Putamen (tissue), 1 donor: ENCODE measurements at places on chromosomes 4 and X.

DNA sequence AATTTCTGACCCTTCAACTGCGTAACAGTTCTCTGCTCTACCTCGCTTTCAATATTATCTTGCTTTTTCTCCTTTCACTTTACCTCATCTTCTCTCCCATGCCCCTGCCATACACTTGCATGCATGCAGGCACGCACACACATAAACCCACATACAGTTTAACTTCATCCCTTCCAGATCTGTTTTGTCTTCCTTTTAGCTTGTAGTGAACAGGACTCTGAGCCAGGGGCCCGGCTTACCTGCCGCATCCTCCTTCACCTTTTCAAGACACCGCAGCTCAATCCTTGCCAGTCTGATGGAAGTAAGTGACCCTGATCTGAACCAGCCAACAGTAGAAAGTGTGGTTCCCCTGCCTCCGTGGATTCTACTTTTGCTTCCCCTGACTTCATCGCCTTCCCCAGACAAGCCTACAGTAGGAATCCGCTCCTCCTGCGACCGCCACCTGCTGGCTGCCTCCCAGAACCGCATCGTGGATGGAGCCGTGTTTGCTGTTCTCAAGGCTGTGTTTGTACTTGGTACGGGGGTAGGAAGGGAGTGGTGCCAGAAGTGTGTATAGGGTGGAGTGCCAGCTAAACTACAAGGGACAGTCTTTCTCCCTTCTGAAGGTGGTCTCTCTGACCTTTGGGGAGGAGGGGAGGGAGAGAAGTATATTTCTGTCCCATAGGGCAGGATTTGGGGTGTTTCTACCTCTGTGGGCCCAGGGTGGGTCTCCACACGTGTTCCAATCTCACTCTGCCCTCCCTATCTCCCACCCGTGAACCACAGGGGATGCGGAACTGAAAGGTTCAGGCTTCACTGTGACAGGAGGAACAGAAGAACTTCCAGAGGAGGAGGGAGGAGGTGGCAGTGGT is 10.7 kb downstream of the MED12 start:
- DNase-seq = peak; percentile 49

GRCh38 chr4:174444390-174444789 is 77.9 kb downstream of the HPGD start:
- DNase-seq = no peak

DNA sequence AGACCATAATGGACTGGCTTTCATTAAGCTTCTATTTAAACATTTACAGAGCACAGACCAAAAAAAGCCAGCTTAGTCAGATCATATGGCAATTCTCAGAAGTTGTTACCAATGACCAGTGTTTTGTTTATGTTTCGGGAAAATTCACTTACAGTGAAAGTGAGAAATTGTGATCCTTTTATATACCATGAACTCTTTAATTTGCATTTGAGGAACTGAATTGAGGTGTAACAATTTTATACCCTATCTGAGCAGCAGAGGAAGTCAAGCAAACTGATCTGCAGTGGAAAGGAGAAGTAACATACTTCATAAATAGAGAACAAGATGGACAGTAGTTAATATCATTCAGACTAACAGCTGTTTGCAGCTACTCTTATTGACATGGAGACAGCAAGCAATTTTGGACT is 97.1 kb downstream of the TMA16 start:
- DNase-seq = no peak

GRCh38 chr4:108219998-108220397 is 51.3 kb upstream of the LEF1 start:
- DNase-seq = no peak

- no peak for DNase-seq
Observed at GRCh38 chr4:636628-637159, 11.3 kb downstream of the PDE6B start.

DNA sequence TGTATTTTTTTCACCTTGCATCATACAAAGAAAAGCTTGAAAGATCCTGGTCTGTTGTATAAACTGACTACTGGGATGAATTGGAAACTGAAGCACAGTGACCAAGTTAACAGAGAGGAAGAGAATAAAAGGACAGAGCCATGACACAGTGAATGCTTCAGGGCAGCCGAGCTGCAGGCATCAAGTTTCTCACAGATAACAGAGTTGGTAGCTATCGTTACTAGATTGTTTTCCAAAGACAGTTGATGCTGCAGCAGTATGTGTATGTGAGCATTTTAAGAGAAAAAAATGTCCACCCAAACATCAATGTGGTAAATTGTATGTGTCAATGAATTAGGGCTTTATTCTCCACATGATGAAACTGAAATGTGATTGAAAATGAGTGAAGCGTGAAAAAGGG is 1032.7 kb downstream of the ADGRL3 start:
- DNase-seq = no peak

- DNase-seq = no peak
Observed at GRCh38 chrX:69237236-69237635, 72.0 kb upstream of the PJA1 start.

- DNase-seq = no peak
Observed at GRCh38 chrX:104697294-104697693, 131.3 kb downstream of the IL1RAPL2 start.

DNA sequence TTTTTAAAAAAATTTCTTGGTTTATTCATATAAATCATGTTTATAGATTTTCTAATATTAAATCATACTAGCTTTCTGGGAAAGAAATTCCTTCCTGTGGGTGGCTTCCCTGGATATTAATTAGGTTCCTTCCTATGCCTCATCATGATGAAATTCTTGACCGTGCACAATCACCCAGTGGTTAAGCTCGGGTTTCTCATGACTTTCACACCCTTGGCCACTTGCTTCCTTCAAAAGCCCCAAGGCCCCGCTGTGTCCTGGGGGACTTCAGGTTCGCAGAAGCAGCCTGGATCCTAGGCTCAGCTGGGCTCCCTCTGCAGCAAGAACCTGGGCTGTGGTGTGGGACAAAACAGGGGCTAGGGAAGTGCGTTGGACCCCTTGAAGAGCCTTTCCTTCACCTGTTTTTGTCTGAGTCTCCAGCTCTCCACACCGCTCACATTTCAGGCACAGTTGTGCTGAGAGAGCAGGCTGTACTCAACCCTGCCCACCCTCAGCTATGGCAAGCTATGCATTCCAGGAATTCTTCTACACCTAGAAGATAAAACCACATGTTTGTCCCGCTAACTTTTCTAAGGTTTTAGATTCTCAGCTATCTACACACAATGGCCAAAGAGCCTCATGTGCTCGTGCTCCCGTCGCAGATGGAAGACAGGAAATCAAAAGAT is 48.9 kb upstream of the TMSB15B start:
- no peak for DNase-seq

DNA sequence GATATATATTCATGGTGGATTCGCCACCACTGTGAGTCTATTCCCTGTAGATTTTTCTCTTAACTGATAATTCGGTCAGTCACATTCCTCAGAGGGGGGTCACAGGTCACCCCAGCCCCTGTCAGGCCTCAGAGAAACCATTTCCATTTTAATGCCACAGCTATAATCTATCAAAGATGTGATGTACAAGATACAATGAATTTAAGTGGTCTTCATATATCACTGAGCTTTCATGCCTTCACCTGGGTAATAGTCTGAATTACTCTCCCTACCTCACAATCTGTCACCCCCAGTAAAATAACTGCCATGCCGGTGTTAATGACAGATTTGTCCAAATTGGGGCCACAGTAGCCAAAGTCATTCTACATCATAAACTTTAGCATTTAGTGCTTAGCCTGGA is 64.7 kb downstream of the NKX6-1 start:
- DNase-seq = no peak

- no peak for DNase-seq
Observed at GRCh38 chr4:82900066-82900410, 497 bp upstream of the THAP9 start.

- no peak for DNase-seq
Observed at GRCh38 chr4:151772274-151772673, 11.5 kb upstream of the GATB start.

DNA sequence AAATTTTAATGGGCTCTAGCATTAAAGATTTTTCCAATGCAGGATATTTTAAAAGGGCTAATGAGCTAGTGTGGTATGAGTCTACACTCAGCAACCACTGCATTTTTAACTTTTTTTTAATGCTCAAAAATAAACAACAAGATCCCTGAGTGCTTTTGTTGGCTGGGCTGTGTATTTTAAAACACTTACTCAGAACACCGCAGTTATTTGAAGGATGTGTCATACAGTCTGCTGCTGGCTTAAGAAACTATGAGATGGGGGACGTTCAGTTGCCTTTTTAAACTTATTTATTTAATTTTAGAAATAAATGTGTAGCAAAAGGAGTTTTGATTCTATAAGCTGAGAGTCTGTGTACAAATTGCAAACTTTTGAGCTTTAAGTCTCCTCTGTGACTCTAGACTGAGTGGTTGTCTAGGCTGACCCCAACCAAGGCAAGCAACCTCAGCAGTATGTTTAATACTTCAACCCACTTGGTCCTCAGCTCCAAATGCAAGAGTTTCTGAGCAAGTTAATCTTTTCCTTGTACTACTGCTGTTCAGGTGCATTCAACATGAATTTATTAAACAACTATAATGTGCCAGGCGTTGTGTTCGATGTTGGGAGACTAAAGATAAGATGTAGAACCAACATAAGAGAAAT is 278.6 kb upstream of the DIPK2B start:
- no peak for DNase-seq

GRCh38 chrX:111365770-111366325 is 46.1 kb downstream of the DCX start:
- DNase-seq = no peak

- no peak for DNase-seq
Observed at GRCh38 chr4:109169170-109169569, 133.3 kb downstream of the COL25A1 start.

GRCh38 chrX:40188573-40189417 is 91.0 kb upstream of the BCOR start:
- DNase-seq = no peak

DNA sequence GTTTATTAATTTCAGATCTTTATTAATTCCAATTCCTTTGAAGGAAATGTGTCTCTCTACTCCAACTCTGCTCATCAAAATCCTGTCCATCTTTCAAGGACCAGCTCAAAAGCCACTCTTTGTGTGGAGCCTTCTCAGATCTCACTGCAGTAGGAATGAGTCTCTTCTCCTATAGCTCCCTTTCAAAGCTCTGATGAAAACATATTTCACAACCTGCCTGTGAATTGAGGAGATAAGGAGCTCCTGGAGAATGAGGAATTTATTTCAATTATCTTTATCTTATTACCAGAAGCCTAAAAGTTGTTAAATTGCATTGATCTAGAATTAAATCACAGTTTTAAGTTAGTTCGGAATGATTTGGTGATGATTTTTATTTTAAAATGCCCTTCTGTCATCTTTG is 92.6 kb upstream of the TRPC3 start:
- DNase-seq = no peak
